ENCODE measurements at places on chromosomes 12 and 14.

GRCh38 chr12:115659422-115659821 lies 618.1 kb downstream of the MED13L start:
- no peak for DNase-seq

DNA sequence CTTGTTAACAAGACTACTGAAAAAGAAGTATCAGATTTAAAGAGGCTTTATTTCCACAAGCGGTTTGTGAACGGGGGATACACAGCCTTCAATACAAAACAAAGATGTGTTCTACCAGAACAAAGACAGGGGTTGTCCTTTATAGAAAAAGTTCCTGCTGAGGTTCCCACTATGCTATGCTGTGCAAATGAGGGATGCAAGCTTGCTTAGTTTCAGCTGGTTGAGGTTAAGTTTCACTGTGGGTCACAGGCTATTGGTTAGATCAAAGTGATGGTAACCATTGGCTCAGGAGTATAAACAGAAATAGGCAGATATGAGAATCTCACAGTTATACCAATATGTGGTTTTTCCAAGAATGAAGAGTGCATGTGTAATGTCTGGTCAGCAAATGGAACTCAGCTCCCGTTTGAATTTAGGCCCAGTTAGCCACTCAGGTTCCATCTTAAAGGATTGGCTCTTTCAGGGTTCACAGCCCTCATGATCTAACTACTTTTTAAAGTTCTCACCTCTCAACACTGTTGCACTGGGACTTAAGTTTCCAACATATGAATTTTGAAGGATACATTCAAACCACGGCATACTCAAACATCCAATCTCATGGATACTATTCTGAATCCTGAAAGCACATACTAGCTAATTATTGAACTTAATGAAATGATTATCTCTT lies 215.4 kb upstream of the DCN start:
- no peak for DNase-seq

- no peak for DNase-seq
Observed at GRCh38 chr12:117192057-117192456, 1.8 kb upstream of the FBXO21 start.

- no peak for DNase-seq
Observed at GRCh38 chr12:113155646-113156045, 6.1 kb downstream of the CFAP73 start.

DNA sequence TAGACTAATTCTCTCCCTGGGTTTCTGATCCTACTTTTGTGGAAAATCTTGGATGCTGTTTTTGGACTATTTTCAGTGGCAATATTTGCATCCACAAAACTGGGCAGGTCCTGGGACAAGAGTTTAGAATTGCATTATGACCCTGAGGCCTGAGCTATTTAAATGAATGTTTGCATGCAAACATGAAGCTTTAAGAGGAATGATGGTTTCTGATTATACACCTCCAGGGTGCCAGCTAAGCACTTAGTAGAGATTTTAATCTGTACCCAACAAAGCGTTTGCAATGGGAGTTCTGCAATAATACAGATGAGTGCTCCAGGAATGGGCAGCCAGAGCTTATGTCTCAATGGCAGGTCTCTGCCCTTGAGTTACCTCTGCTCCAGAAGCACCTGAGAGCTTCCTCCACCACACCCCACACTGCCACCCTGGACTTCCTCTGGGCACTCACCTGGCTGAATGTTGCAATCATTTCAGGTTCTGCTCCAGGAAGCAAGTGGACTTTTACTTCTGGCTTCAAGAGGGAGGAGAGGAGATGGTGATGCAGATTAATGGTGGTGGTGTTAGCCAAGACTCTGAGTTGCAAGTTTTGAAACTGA lies 6.0 kb upstream of the SPTLC2 start:
- DNase-seq = no peak

- DNase-seq = no peak
Observed at GRCh38 chr12:107337346-107338095, 244.2 kb upstream of the CRY1 start.
